ENCODE measurements at places on chromosomes 1 and 21. TPM values are rescaled to one million over a fixed set of nuclear protein-coding genes. Genes with fewer than 3 reads are reported as not detected.
A peak's percentile ranks its signal among the peaks of the same experiment; 100 is the strongest.

MAB21L3 gene
- polyA plus RNA-seq, result not detected

NASP gene
- polyA plus RNA-seq, result 101 TPM

ZBTB21 gene
- polyA plus RNA-seq, result 2.8 TPM

DNA sequence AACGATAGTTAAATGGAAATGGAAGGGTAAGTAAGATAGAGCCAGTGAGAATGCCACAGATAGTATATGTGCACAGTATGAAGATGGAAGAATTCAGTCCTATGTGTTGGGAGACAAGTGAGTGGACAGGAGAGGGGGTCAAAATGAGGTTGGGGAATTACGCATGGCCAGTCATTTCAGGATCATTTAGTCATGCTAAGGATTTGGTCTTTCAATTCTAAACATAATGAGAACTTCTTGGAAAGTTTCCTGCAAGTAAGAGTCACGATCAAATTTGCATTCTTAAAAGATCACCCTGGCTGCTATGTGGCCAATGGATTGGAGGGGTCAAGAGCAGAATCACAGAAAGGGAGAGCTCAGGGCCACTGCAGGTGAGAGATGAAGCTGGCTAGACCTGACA, 64.0 kb upstream of the KCNK2 start:
- no peak for DNase-seq

AZIN2 gene
- polyA plus RNA-seq, result 1.4 TPM

AMY1A gene
- polyA plus RNA-seq, result not detected

GRCh38 chr1:2523891-2524609, 2.3 kb downstream of the PANK4 start:
- no peak for DNase-seq

- peak; percentile 52 for DNase-seq
Observed at GRCh38 chr1:31373056-31373896, at the start of gene FABP3. Gene FABP3, minus strand, starts transcription at chr1:31373076. Its CDS starts 62 bp downstream, at chr1:31373014.

RPRD2 gene
- polyA plus RNA-seq, result 11.8 TPM

- peak; percentile 56 for DNase-seq
Observed at GRCh38 chr1:236534151-236534651, 10.4 kb downstream of the LGALS8 start.

SPAG17 gene
- polyA plus RNA-seq, result not detected

AGTRAP gene
- 145 TPM for polyA plus RNA-seq

GRCh38 chr1:155062702-155063411, 683 bp upstream of the EFNA4 start:
- DNase-seq, result no peak

- no peak for DNase-seq
Observed at GRCh38 chr1:77044133-77044849, 174.9 kb downstream of the PIGK start.

- DNase-seq, result peak; percentile 60
Observed at GRCh38 chr1:197773856-197774255, 1.4 kb downstream of the DENND1B start.

DNA sequence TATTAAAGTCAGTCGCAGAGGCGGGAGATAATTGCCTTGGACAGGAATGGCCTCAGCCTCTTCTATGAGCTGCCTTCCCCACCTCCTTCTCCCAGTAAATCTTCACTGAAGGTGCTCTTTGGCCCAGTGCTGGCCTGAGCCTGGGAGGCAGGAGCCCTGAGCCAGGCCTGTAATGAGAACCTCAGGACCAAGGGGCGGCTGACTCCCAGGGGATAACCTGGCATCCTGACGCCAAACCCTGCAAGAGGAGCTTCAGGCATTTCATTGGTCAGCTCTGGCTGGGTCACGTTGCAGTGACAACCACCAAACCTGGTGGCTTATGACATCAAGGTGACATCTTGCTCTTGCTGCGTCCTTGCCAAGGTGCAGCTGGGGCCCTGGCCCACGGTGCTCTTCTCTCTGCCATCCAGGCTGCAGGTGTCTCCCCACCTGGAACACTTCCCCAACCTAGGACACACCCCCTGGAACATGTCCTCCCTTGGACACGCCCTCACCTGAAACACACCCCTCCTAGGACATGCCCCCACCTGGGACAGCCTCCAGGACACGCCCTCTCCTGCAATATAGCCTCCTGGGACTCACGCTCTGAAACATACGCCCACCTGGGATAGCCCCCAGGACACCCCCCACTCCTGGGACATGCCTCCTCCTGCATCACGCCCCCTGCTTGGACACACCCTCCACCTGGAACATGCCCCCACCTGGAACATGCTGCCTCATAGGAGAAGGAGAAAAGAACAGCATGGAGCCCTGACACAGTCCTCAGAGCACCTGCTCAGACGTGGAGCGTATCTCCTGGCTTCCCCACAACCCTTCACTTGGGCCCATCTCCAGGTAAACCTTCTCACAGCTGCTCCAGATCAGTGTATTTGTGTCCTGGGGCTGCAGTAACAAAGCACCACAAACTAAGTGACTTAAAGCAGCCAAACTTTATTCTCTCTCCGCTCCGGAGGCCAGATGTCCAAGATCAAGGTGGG, 333.6 kb downstream of the NPHP4 start:
- DNase-seq, result no peak

DNA sequence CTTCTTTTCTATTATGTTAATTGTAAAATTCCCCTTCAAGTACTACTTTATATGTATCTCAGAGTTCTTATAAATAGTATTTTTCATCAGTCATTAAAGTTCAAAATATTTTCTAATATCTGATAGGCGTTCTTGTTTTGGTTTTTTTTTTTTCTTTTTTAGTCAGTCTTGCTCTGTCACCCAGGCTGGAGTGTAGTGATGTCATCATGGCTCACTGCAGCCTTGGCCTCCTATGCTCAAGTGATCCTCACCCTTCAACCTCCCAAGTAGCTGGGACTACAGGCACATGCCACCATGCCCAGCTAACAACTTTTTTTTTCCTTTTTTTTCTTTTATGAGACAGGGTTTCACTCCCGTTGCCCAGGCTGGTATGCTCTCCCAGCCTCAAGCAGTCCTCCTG, 27.3 kb downstream of the AGMAT start:
- DNase-seq, result no peak

TSACC gene
- polyA plus RNA-seq, result 0.38 TPM

WNT9A gene
- 5.9 TPM for polyA plus RNA-seq

SH2D1B gene
- polyA plus RNA-seq, result not detected

DNA sequence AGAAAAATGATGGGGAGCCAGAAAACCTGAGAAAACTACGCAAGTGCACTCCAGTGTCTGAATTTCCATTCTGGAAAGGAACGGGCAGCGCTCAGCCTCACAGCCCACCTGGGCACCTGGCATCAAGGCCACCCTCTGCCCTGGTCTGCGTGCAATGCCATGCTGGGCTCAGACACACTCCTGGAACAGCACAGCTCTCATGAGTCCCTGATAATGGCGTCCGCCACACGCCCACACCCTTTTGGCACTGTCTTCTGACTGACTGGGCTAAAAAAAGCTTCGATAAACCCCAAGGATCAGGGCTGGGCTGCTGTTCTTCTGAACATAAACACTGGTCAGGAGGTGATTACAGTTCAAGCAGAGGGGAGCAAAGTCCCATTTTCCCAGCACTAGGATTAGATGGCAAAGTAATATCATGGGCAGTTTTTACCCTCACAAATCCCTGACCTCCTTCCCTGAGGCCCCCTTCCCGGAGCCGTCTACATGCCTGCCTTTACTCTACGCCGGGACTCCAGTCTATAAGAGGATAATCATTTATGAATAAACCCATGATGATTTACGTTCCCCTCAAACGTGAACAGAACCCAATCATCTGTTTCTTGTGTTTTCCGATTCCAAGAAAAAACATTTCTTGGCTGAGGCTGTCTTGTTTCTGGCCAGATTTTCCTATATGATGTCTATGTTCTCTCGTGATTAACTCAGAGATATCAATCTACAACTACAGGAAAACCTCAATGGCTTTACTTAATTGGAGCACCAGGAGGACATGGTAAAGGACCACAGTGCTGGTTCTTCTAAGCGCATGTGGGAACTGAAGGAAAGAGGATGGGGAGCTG, 22.6 kb downstream of the RCAN1 start:
- DNase-seq, result peak; percentile 16

GRCh38 chr1:7902478-7903085, 38.1 kb downstream of the TNFRSF9 start:
- DNase-seq, result peak; percentile 58

DNA sequence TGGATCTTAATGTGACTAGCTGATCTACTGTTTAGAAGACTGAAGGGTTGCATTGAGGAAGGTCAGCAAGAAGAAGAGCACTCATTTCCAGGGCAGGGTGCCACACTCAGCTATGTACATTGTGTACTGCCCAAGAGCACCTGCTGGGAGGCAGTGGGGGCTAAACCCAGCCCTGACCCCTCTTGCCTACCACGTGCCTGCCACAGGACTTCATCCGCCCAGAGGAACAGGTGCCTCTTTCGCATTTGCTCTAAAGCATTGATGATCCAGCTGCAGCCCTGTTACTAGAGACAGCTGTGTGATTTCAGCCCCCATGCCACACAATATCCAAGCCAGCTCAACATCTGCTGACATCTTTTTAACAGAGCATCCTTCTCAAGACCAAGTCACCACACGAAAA, 341.8 kb downstream of the LMX1A start:
- DNase-seq, result no peak

GRCh38 chr1:2127187-2128145, 67.1 kb downstream of the FAAP20 start:
- DNase-seq, result no peak

- no peak for DNase-seq
Observed at GRCh38 chr1:186473047-186473446, 12.1 kb upstream of the PDC start.

DNA sequence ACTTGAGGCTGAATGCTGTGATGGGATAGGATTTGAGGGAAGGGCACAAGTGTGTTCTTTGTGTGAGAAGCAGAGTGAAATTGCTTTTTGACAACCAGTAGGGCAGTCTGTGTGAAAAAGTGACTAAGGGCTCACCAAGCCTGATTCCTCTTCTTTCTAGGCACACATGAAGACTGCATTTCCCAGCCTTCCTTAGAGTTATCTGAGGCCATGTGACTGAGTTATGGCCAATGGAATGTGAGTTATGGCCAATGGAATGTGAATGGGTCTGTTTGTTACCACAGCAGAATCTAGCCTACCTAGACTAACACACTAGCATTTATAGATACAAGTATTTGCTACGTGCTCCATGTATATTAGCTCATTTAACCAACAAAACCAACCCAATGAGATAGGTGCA, 35.3 kb upstream of the DIRAS3 start:
- no peak for DNase-seq

GRCh38 chr1:26820784-26821269, 5.7 kb upstream of the ZDHHC18 start:
- no peak for DNase-seq

- no peak for DNase-seq
Observed at GRCh38 chr1:225354906-225355305, 72.9 kb downstream of the LBR start.

DNA sequence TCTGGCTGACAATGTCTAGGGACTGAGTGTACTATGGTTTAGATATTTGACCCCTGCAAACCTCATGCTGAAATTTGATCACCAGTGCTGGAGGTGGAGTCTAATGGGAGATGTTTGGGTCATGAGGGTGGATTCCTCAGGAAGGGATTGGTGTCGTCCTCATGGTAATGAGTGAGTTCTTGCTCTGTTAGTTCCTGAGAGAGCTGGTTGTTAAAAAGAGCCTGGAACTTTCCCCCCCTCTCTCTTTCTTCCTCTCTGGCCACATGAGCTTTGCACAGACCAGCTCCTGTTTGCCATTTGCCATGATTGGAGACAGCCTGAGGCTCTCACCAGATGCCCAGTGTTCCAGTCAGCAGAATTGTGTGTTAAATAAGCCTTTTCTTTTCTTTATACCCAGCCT, 36.6 kb upstream of the CNIH3 start:
- DNase-seq, result no peak

GRCh38 chr21:29368906-29369305, 70.2 kb downstream of the BACH1 start:
- no peak for DNase-seq

CFAP107 gene
- polyA plus RNA-seq, result not detected

GRCh38 chr1:248618878-248619277, 16.0 kb downstream of the OR2T11 start:
- peak; percentile 36 for DNase-seq

GRCh38 chr1:179939941-179940340, 14.7 kb upstream of the CEP350 start:
- no peak for DNase-seq

- peak; percentile 71 for DNase-seq
Observed at GRCh38 chr1:221164951-221165838, 286.0 kb downstream of the HLX start.

ITLN2 gene
- 0.46 TPM for polyA plus RNA-seq

GRCh38 chr21:41801321-41802197, 34.7 kb upstream of the RIPK4 start:
- DNase-seq, result no peak

FCER1A gene
- not detected for polyA plus RNA-seq

GRCh38 chr1:231882790-231883189, 256.2 kb downstream of the DISC1 start:
- DNase-seq, result no peak

- no peak for DNase-seq
Observed at GRCh38 chr1:5473268-5473667, 519.0 kb downstream of the NPHP4 start.

GRCh38 chr1:8010080-8010664, 15.9 kb downstream of the ERRFI1 start:
- DNase-seq, result no peak

- DNase-seq, result peak; percentile 49
Observed at GRCh38 chr1:159214149-159214760, 9.6 kb downstream of the ACKR1 start.

GRCh38 chr1:175132436-175132835, 60.1 kb downstream of the KIAA0040 start:
- no peak for DNase-seq

ADCY10 gene
- polyA plus RNA-seq, result not detected

- DNase-seq, result no peak
Observed at GRCh38 chr1:155912056-155912536, 947 bp upstream of the RIT1 start.

EPHA8 gene
- not detected for polyA plus RNA-seq

RIPK4 gene
- not detected for polyA plus RNA-seq

Data from endothelial cell of umbilical vein (primary cell).